ENCODE measurements at places on chromosomes 16 and 17.

DNA sequence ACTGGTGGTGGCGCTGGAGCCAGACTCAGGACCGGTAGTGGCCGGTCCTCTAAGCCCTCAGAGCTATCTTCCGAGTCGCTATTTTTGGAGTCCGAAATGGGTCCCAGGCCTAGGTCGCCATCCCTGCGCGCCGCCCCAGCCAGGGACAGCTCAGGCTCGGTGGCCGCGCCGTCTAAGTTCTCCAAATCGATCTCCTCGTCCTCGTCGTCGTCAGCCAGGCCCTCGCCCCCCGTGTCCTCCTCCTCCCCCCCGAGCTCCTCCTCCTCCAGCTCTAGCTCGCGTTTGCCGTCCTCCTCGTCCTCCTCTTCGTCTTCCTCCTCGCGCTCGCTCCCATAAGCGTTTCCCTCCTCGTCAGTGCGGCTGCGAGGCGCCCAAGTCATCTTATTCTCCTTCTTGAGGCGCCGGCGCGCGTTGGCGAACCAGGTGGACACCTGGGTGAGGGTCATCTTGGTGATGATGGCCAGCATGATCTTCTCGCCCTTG lies 1.6 kb downstream of the IRX3 start:
- DNase-seq, result no peak

GRCh38 chr16:75798714-75799113 lies 72.4 kb upstream of the CPHXL start:
- no peak for DNase-seq

DNA sequence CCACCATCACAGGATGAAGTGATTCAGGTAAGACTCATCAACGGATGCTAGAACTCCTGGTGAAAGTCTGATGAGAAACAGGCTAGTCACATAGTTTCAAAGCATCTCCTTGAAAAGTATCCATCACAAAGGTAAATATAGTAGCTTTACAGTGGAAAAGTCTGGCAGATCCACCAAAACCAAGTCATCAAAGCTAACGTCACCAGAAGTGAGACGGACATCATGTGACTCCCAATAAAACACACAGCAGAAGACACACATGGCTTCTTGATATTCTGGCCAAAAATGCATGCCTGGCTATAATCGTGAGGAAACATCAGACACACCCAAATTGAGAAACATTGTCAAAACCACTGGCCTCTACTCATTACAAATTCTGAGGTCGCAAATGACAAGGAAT lies 17.9 kb upstream of the TRPV3 start:
- no peak for DNase-seq

GRCh38 chr16:46929378-46930332 lies 43.8 kb downstream of the DNAJA2 start:
- DNase-seq, result peak; percentile 69

DNA sequence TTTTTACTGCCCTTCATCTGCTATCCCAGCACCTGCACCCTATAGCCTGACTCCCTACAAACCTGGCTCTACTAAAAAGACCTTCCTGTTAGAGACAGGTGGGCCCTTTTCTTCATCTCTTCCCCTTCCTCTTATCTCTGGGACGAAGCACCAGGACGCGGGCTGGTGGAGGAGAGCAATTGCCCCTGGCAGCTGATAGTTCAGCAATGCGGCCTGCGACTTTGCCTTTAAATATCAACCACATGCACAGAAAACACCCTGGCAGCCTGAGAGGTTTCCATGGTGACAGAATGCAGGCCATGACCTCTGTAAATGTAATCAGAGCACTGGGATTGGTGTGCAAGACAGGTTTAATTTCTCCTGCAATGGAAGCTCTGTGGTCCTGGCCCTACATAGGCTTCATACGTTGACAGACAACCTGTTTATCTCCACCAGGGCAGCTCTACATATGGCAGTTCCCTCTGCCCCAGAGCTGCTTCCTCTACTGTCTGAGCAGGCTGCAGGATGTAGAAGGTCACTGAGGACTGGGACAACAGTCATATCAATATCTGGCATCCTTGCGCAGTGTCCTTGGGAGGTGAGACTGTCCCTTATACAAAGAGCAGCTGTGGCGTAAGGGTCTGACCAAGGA lies 10.0 kb upstream of the SKAP1 start:
- peak; percentile 46 for DNase-seq

DNA sequence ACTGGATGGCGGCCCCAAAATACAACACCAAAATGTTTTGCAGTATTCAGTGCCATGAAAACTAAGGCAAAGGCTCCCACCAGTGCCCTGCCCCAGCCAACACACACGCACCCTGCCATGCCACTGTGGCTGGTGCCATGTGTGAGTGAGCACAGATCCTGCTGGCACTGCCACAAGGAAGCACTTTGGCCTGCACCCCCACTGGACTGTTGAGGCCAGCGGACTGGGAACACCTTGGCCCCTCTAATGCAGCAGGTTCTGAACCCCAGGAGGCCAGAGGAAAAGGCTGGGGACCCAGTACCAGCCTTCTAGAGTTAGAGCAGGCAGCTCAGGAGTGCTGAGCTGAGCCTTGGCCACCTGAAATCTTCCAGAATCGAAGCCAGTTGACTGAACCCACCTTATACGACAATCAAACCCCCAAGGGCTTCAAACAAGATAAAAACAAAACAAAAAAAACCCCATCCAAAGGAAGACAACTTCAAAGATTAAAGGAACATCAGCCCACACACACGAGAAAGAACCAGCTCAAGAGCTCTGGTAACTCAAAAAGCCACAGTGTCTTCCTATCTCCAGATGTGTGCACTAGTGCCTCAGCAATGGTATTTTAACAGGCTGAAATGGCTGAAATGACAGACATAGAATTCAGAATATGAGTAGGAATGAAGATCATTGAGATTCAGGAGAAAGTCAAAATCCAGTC lies 21.5 kb downstream of the NLRP1 start:
- DNase-seq, result no peak

DNA sequence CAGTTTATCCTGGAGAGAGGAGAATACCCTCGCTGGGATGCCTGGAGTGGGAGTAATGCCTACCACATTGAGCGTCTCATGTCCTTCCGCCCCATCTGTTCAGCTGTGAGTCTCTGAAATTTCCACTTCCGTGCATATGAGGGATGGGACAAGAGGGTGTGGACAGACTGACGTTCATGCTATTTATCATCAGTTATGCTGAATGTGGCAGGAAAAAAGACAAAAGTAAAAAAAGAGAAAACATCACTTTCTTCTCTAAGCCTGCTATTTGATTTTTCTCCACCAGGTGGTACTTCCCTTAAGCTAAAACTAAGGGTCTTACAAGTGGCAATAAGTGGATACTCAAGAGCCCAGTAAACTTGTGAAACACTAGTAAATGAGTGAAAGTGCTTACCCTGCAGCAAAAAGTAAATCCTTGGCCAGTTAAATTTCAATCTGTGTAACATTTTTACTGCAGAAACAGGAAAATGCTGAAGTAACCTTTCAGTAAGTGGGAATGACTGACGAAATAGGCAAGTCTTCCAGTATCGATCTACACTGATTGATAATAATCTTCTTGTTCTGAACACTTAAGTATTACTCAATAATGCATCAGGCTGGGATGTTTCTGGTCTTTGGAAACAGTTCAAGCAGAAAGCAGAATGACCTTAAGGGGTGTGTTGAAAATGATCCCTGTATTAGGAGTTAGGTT lies 5.6 kb downstream of the CRYBA1 start:
- DNase-seq, result no peak

DNA sequence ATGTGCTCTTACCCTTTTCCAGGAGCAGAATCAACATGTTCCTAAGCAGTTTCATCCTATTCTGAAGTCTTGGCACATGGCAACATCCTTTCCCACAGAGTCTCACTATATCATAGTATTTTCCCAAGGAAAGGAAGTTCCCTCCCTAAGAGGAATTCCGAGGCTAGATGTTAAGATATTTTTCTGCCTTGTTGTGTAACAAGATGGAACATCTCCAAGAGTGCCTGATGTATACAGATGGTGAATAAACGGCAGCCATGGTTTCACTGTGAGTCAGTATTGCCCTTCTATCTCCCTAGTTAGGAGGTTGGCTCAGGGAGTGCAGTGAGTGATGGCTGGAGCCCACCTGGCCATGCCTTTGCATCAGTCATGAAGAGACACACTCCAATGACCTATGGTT lies 48.2 kb downstream of the SPACA3 start:
- no peak for DNase-seq

GRCh38 chr16:59385491-59385890 lies 651.4 kb upstream of the GOT2 start:
- no peak for DNase-seq

GRCh38 chr16:14424595-14424994 lies 205.5 kb downstream of the PARN start:
- no peak for DNase-seq

GRCh38 chr16:81626181-81626674 lies 152.9 kb upstream of the PLCG2 start:
- no peak for DNase-seq

DNA sequence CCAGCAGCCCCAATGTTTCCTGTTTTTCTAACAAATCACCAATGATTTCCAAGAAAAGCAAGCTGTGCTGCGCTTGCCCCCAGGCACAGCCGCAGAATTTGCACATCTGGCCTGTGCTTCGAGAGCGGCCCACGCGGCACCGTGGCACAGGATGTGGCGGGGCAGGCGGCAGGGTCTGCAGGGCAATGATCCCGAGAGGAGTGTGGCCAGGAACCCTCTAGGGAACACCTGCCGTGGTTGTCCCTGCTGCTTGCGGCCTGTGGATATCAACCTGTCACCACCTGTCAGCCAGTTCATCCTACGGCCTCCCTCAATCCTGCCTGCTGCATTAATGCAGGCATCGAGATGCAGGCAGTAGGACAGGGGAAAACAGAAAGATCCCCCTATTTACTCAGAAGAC lies 24.0 kb downstream of the PIK3R5 start:
- peak; percentile 82 for DNase-seq

GRCh38 chr17:44648963-44649362 lies 7.3 kb upstream of the MEIOC start:
- DNase-seq, result no peak
